Mesothelial cell of epicardium (in vitro differentiated cells): ENCODE measurements at places on chromosomes 7 and 10. TPM values are rescaled to one million over a fixed set of nuclear protein-coding genes. Genes with fewer than 3 reads are reported as not detected.

ZNF22 gene
- total RNA-seq: 44.7 to 46.8 TPM (median 45.2 TPM) in 3 replicates

GTF2IRD2 gene
- 36.4 to 41.5 TPM (median 38.4 TPM) in 3 replicates for total RNA-seq

ERVW-1 gene
- 0.16 to 0.24 TPM in 2 of 3 replicates, not detected in the other for total RNA-seq

GRCh38 chr10:51960494-51960895 is 261.1 kb upstream of the CSTF2T start:
- DNase-seq: no peak

DNA sequence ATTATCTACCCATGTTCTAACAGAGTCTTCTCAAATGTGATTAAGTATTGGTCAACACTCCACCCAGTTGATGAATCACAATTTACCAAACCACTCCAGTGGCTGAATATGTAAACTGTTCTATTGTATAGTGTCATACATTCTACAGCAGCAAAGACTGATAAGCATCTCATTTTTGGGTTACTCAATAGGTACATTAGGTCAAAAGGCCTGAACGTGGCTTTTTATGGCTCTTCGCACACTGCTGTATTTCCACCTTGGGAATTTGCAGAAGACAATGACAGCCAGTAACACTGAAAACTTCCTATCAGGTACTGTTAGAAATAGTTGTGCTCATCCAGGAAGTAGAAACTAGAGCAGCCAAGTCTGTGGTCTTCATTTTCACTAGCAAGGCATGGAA is 166.9 kb downstream of the GLI3 start:
- no peak for DNase-seq

DNA sequence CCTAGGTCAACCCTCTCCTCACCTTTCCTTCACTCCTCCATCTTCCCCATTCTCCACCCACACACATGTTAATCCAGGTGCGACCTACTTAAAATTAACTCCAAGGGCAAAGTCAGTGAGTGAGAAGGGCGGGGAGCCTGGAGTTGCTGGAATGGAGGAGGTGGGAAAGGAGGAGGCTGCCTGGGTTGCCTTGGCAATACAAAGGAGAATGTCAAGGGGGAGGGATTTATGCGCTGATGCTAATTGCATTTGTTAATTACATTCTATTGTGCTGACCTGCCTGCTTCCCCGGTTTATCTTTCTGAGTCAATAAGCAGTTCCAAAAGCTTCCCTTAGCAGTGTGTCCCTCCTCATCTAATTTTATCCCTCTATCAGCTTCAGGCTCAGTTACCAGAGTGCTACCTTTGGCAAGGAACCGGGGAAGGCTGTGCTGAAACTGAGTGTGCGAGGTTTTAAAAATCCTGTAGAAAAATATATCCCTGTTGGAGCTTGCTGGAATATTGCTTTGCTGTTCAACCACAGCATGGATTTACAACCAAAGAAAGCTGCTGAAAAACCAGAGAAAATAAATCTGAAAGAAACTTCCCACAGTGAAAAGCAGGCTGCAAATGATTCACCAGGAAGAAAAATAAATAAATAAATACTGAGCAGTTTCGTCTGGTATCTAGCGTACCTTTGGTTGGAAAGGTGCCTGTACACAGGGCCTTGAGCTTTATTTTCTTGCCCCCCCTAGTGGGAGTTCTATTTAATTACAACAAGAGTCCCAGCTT is 113.2 kb upstream of the DGKB start:
- no peak for DNase-seq
